Stimulated activated CD8-positive, alpha-beta memory T cell treated with anti-CD3 and anti-CD28 coated beads, Interleukin-4, amount 100 ng/mL, for 48 hours (primary cell): ENCODE measurements at places on chromosomes 13 and 19.

GRCh38 chr13:64900039-64900438 lies 2330.1 kb downstream of the PCDH9 start:
- DNase-seq = no peak

- no peak for DNase-seq
These were observed 22.5 kb downstream of the EXOC3L2 start for GRCh38 chr19:45222724-45223123.

DNA sequence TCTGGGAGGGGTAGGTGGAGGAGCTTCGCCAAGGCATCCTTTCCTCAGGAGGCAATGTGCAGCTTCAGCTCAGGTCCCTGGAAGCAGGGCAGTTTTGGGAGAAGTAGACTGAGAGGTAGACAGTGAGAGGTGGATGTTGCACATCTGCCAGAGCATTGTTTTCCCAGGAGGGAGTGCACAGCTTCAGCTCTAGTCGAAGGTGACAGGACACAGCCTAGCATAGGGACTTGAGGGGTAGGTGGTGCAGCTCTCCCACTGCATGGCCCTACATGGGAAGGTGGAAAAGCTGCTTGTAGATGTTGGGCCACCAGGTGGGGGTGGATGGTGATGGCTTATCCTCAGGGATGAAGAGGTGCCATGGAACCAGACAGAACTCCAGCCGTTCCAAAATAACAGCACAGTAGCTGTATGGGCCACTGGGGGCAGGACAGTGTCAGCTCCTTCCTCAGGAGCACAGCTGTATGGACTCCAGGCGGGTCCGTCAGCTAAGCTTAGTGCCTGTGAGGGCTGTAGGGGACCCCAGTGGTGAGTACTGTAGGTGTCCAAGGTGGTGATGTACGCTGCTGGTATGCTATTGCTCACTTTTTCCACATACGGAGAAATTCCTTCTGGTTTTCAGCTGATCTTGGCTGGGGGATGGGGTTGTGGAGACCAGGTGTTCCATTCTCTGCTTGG lies 17.4 kb upstream of the ZNF543 start:
- DNase-seq = no peak

GRCh38 chr13:39788102-39788501 lies 132.6 kb downstream of the COG6 start:
- no peak for DNase-seq

DNA sequence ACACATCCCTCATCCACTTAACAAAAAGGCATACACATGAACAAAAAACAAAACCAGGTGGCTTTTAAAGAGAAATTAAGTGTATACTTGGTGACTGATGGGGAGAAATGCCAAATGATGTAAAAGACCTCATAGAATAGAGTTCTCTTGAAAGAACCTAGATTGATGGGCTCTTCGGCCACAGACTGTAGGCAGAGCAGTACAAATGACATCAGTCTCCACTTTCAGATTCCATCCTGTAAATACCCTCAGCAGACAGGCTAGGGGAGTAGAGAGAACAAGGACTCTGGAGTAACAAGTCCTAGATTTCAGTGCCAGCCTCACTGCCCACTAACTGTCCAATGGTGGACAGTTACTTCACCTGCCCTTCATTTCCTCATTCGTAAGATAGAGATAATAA lies 203.8 kb downstream of the MZT1 start:
- no peak for DNase-seq

GRCh38 chr19:53068199-53068598 lies 23.7 kb downstream of the ERVV-2 start:
- no peak for DNase-seq

DNA sequence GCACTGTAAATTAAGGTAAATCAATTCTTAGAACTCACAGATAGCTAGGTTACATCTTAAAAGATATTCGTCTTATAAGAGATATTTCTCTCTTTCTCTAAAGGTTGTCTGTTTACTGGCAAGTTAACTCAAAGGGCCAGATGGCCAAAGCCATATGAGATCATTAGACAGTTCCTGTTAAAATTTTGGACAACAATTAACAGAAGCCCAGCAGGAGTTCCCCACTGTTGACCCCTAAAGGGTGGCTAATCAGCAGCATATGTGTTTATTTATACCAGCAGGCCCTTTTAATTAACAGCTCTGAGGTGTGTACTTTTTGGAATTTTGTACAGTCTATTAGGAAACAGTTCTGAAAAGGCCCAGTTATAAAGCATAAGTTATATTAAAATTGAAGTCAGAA lies 245.8 kb downstream of the LIG4 start:
- no peak for DNase-seq

- DNase-seq = peak; percentile 47
These were observed 11.5 kb downstream of the FAM187B start for GRCh38 chr19:35216833-35217648.

DNA sequence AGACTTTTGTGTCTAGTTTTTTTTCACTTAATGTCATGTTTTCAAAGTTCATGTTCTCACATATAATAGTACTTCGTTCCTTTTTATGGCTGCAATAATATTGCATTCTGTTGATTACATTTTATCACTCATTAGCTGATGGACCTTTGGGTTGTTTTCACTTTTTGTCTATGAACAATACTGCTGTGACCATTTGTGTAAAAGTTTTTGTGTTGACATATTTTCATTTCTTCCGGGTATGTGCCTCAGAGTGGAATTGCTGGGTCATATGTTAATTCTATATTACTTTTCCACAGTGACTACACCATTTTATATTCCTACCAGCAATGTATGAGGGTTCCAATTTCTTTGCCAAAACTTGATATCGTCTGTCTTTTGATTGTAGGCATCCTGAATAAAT lies 85.8 kb upstream of the MLNR start:
- DNase-seq = no peak

DNA sequence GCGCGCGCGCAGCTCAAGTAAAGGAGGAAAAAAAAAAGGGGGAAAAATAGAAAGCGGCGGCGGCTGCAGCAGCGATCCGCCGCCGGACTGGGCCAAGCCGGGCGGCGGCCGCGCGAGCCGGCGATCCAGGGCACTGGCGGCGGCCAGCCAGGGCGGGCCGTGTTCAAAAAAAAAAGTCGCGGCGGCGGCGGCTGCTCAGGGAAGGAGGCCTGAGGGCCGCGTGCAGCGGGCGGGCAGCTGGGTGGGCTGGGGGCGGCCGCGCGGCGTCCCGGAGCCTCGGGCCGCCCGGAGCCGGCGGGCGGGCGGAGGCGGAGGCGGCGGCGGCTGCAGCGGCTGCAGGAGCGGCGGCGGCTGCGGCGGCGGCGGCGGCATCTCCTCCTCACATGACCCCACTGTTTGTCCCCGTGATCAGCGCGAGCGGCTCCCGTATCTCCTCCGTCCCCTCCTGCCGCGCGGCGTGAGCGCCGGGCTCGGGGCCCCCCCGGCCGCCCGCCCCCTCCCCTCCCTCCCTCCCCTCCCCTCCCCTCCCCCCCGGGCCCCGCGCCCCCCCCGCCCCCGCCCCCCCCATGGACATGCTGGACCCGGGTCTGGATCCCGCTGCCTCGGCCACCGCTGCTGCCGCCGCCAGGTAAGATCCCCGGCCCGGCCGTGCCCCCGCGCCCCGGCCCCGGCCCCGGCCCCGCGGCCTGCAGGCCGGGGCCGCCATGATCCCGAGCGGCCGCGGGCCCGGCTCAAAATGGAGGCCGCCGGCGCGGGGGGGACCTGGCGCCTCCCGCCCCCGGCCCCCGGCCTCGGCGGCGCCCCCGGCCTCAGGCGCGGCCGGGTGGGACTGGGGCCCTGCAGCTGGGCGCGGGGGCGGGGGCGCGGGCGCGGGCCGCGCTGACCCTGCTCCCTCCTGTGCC lies at the start of gene USF2:
Gene USF2, plus strand, starts transcription at position 427 of the 902 bp plus-strand sequence. Its CDS starts 140 bp downstream, at position 567.
- DNase-seq = peak; percentile 77

- no peak for DNase-seq
These were observed 2.5 kb downstream of the NPAS1 start for GRCh38 chr19:47022140-47022536.

- no peak for DNase-seq
These were observed 179.6 kb upstream of the MIR17HG start for GRCh38 chr13:91167706-91168385.

GRCh38 chr13:77511552-77511951 lies 24.0 kb upstream of the SCEL start:
- no peak for DNase-seq

DNA sequence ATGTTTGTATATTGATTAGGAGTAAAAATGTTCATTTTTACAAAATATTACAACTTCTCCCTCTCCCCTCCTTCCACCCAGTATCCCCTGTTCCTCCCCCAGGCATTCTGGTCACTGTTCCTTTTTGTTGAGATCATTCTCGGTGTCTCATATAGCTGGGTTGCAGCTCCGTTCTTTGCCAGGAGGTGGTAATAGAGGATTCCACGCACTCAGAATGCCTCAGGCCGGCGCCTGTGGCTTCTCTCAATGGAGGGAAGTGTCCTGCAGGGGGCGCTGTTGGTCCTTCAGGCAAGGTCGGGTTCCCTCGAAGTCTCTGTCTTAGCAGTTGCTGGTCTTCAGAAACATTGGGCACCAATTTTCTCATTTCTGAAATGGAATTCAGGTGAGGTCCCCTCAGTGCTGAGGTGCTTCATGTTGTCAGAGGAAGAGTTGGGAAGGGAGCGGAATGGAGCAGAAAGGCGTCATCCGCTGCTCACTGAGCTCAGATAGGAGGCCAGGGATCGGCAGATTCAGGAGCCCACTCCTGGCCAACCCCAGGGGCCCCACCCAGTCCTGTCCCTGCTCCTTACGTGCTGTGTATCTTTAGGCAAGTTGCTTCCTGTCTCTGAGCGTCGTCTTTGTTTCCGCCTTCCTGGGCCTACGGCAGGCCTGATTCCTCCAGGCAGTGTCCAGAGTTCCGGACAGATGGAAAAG lies 10.3 kb upstream of the GARIN5A start:
- peak; percentile 88 for DNase-seq

GRCh38 chr13:42649141-42649540 lies 75.2 kb downstream of the TNFSF11 start:
- no peak for DNase-seq

- peak; percentile 47 for DNase-seq
These were observed 48.2 kb downstream of the PTPRS start for GRCh38 chr19:5292453-5292821.

GRCh38 chr13:97875911-97876310 lies 77.6 kb upstream of the IPO5 start:
- DNase-seq = no peak

DNA sequence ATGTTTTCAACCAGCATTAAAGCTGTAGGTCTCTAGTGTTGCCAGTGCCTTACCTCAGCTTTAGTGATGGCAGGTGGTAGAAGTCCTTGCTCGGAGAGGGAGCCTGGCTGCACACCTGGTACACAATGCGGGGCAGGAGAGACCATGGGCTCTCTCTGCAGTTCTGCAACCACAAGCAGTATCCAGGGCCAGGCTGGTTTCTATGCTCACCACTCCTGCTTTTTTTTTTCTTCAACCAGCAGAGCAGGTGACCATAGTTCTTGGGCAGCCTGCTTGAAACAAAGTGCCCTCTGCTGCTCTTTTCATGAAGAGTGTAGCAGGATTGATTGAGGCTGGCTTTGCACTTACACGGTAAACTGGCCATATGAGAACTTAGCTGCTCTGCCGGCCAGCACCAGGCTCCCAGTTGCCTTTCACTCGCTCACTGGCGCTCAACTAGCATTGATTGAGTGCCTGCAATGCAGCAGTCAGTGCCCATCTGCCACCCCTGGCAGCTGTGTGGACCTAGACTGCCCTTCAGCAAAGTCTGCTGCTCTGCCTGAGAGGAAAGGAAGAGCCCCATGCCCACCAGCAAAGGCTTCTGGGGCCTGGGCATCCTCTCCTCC lies 4.4 kb upstream of the CHAMP1 start:
- no peak for DNase-seq

- no peak for DNase-seq
These were observed 41.5 kb downstream of the TMEM255B start for GRCh38 chr13:113800576-113800926.

DNA sequence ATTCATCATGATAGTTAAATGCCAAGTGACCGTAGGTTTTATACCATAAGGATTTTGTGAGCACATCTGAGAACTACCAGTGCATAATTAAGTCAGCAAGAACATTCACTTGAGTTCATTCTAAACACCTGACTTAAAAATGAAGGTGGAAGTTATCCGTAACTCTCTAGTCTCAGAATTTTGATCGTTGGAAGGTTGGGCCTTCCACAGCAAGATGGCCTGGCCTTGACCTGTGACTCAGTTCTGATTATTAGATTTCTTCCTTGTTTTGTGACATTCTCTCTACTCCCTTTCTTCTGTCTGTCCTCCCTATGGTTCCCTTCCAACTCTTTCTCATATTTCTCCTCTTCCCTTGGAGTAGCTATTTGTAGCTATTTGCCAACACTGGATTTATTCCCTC lies 20.0 kb upstream of the WDFY2 start:
- no peak for DNase-seq

DNA sequence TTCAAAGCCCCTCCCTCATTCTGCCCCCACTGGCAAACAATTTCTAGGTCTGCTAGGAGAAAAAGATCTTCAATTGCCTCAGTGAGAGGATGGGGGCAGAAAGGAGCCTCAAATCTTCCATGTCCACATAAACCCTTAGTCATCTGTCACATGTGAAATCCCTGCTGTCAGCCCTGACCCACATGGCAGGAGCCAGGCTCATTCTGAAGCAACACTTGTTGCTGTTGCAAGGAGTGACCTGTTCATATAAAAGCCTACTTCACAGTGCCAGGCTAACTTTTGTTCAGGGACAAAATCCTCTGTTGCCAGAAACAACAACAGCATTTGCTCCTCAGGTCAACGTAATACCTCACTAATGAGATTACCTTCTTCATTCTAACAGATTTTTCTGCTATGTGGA lies 70.5 kb downstream of the IRS2 start:
- DNase-seq = no peak

- DNase-seq = no peak
These were observed 583 bp downstream of the FGF14 start for GRCh38 chr13:102401265-102401664.

GRCh38 chr13:52599037-52599847 lies 43.0 kb upstream of the HNRNPA1L2 start:
- DNase-seq = no peak

DNA sequence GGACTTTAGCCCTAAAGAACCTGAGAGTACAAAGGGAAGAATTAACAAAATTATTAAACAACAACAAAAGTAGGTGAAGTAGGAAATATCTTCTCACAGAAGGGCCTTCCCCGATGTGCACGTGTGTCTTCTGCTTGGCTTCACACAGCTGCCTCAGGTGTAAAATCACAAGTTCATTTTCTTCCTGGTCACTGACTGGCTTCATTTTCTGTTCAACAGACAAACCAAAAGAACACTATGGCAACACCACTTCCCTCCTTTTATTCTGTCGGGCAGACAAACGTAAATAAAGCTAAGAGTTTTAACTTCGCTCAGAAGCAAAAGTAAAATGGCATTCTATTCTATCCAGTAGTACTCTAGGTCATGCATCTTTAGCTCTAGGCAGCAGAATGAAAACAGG lies 140.9 kb downstream of the TBC1D4 start:
- no peak for DNase-seq
